Stimulated activated naive CD4-positive, alpha-beta T cell (primary cell): ENCODE measurements at places on chromosomes 4 and X.

- DNase-seq, result no peak
Measured at GRCh38 chr4:4457803-4458553, 71.1 kb downstream of the NSG1 start.

DNA sequence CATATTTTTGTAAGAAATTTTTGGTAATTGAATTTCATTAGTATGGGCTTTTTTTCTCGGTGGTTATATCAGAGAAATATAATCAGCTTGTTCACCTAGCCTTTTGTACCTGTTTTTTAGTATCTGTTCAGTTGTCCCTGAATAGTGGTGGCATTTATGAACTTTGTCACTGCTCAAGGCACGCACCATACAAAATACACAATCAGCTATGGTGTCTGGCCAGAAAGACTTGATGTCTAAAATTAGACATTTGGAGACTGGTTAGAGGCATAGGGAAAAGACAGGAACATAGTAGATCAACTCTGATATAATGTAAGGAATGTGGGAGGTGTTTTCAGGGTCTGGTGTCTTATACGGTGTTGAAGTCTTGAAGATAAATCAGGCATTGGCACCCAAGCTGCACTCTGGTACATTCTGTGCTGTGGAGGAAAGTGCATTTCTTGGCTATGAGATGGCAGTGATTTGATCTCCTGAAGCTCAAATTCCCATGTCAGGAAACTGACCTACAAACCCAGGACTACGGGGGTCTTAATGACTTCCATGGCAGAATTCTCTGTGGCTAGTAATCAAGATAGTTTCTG, 3.6 kb downstream of the ART3 start:
- DNase-seq, result no peak

DNA sequence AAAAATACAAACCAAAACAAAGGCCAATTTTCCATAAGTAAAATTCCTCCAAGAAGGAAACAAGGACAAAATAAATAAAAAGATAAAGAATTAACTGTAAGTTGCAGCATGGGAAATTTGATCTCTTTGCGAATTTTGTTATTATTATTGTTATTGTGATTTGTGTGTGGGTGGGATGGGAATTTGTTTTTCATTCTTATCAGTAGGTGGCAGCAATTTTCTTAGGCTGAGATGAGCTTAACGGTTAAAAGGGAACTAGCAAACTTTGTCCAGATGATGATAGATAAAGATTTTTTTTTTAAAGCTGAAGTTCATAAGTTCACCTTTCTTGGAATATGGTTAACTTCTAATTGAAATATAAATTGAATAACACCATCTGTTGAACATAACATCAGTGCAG, 83.2 kb upstream of the IL1RAPL2 start:
- DNase-seq, result no peak

DNA sequence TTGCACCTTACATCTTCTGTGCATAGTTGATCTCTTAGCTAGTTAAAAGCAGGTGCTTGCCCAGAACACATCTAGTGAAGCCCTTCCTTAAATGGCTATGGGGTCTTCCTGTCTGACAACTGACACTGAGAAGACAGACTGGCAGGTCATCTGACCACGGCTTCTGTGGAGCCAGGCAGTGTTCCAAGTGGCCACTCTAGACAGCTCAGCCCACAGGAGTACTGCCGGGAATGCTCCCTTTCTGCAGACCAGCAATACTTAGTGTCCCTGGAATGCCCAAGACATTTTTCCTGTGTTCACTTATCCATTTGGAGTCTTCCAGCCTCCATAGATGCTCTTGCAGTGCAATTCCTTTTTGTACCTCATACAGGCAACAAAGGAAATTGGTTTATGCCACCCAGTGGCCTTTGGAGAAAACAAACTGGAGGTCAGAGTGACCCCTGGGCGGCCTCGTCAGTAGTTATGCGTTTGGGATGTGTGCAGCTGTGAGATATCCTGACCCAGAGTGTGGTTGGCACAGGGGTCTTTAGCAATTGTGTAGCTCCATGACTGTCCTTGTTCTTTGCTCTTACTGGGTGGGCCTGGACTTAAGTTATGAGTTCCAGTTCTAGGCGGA, 335.5 kb downstream of the ARHGAP10 start:
- DNase-seq, result no peak
